A673 (cell line): ENCODE measurements at places on chromosomes 2 and 18.
A peak's percentile ranks its signal among the peaks of the same experiment; 100 is the strongest.

DNA sequence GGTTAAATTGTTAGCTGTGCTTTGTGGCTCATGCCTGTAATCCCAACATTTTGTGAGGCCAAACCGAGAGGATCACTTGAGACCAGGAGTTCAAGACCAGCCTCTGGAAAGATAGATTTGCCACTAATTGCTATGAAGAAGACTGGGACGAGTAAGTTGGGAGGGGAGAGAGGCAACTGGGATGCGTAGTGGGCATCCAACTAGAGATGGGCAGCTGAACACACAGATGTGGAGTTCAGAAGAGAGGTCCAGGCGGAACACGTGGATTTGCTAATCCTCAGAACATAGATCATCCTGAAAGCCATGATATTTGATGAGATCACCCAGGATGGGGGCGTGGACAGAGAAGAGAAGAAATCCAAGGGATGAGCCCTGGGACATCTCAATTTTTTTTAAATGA lies 48.7 kb downstream of the CYP26B1 start:
- no peak for DNase-seq

GRCh38 chr18:26458526-26459232 lies 89.7 kb downstream of the KCTD1 start:
- no peak for DNase-seq

- no peak for DNase-seq
Observed at GRCh38 chr2:104864280-104865095, 10.6 kb downstream of the POU3F3 start.

DNA sequence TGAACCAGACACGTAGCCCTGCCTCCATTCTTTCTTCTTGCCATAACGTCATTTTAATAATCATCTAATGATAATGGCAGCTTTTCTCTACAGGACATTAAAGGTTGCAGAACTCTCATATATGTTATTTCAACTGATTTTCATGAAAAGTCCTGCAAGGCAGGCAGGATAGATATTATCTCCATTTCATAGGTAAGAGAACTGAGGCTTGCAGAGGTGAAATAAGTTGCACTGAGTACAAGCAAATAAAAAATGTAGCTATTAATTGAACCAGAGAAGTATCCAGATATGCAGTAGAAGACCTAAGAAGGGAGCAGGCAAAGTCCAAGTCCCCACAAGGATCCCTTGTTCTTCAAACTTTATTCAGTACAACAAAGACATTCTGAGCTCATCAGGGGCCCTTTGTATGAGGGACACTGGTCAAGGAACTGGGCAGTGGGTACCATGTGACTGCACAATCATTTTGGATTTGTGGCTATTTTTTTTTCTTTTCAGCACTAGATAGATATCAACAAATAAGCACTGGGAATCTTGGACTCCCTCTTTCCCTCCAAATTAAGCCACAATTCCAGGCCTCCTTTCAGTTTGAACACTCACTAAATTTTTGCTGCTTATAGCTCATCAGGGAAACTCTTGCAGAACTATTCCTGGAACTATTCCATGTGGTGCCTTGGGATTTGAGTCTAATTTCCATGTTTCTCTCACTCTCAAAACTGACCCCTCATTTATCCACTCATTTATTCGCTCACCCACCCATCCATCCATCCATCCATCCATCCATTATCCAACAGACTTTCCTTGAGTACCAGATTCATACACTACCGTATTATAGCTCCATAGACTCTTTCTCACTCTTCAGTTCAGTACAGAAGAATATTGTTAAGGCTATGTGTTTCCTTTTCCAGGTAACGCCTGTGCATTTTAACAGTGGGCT lies 44.6 kb downstream of the APOB start:
- DNase-seq, result no peak

GRCh38 chr2:207225773-207226172 lies 60.0 kb upstream of the KLF7 start:
- DNase-seq, result no peak

DNA sequence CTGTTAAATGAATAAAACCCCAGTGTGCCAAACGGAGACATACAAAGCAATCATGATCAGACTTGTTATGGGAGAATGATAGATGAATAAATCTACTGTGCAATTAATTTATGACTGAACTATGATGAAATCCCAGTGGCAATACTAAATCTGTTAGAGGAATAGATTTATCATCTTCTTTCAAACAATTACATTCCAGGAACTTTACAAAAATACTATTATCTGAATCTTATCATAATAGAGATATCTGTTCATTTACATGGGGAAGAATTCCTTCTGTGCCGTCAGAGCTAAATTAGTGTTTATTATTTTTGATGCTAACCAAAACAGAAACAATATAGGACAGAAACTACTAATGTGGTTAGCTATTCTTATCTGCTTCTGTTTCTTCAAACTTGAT lies 208.5 kb downstream of the CAMKMT start:
- DNase-seq, result no peak

DNA sequence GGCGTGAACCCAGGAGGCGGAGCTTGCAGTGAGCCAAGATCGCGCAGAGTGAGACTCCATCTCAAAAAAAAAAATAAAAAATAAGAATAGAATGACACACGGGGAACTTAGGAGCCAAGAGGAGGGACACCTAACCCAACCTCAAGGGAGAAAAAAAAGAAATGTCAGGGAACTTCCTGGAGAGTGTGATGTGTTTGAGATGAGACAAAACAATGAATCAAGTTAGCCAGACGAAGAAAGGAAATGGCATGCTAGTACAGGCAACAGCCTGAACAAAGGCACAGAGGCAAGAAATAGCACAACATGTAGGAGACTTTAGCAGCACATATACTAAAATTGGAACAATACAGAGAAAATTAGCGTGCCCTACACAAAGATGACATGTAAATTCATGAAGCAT lies 36.7 kb upstream of the PAPOLG start:
- DNase-seq, result no peak

GRCh38 chr2:205024822-205025518 lies 479.7 kb downstream of the PARD3B start:
- DNase-seq, result peak; percentile 42

DNA sequence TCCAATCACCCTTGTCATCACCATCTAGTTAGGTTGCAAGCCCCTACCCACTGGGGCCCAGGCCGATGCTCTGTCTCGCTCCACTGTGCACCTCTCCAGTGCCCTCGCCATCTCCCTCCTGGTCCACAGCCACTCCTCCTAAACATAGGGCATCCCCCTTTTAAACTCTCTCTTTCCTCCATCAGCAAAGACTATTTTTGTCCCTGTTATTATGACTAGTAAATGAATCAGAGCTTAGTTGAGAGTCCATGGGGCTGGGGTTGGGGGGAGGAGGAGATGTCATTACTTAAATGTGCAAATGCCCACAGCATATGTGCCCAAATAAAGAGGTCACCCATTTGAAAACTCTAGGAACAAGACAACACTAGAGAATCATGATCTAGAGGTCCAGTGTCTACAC lies 167.4 kb downstream of the TRABD2A start:
- DNase-seq, result no peak

GRCh38 chr2:95344656-95345055 lies 47.5 kb downstream of the KCNIP3 start:
- DNase-seq, result no peak

DNA sequence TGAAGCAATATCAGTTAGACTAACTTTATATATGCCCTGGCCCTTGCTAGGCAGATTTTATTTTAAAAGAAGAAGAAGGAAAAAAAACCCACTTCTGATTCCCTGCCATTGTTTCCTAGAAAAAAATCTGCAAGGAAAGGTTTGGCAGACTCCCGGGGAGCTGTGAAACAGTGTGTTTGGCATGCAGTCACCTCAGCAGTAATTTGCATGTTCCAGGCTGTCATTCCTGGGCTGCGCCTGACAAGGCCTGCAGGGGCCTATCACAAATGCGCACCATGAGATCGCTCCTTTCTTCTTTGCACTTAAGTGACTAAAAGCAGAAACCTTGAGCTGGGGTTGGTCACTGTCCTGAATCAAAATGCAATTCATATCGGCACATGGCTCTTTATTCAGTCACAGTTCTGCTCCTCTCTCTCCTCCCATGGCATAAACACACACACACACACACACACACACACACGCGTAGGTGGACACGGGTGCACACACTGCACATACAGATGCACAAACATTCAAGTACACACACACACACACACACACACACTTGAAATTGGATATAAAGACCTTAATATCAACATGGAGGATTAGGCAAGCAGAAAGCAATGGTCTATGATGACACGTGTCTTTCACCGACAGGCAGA lies 172.8 kb downstream of the MYT1L start:
- no peak for DNase-seq

GRCh38 chr2:195331966-195332365 lies 325.1 kb upstream of the SLC39A10 start:
- DNase-seq, result no peak

DNA sequence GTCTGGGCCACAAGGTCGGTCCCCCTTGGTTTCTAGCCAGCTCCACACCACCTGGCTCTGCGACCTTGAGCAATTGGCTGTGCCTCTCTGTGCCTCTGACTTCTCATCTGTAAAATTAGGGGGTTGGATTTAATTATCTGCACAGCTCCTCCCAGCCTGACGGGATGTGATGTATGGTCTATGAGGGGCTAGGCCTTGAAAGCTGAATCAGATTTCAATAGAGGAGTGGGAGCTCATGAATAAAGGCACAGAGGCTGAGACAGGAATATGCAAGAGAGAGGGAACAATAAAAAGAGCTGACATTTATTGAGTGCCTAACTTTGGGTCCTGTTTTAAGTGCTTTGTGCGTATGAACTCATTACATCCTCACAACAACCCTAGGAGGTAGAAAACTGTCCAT lies 104.7 kb downstream of the ALK start:
- peak; percentile 17 for DNase-seq

GRCh38 chr2:69601179-69601612 lies 42.3 kb downstream of the AAK1 start:
- DNase-seq, result no peak

GRCh38 chr2:16042201-16042700 lies 101.9 kb downstream of the MYCN start:
- DNase-seq, result no peak

GRCh38 chr2:42147641-42148274 lies 21.4 kb upstream of the EML4 start:
- peak; percentile 34 for DNase-seq

GRCh38 chr18:14947482-14948162 lies 199.7 kb downstream of the ANKRD30B start:
- no peak for DNase-seq

DNA sequence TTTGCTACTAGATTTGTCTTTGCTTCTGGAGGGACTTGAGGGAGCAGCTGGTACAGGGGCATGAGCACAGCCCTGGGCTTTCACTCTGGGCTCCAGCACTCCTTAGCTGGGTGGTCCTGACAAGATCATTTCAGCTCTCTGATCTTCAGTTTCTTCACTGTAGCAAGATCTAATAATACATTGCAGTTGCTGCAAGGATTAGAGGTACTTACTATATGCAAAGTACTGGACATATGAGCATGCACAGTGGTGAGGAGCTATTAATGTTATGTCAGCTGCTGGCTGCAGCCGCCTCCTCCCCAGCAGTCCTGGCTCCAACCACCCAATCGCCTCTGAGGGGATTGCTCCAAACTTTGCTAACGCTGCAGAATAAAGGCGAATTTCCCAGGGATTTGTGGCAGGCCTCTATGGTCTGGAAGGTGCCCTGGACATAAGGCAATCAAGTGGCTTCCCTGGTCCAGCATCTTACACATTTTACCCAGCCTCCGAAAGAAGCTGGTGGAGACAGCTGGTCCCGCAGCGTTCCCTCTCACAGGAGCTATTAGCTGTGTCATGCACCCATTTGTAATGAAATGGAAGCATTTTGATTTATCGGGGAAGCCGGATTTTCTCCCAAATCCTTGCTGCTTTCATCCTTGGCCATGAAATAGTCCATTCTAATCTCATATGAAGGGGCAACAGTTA lies 96.7 kb downstream of the RHOB start:
- DNase-seq, result no peak

- DNase-seq, result no peak
Observed at GRCh38 chr2:241519669-241520068, 11.3 kb upstream of the STK25 start.

- no peak for DNase-seq
Observed at GRCh38 chr18:52824126-52824525, 484.1 kb downstream of the DCC start.

DNA sequence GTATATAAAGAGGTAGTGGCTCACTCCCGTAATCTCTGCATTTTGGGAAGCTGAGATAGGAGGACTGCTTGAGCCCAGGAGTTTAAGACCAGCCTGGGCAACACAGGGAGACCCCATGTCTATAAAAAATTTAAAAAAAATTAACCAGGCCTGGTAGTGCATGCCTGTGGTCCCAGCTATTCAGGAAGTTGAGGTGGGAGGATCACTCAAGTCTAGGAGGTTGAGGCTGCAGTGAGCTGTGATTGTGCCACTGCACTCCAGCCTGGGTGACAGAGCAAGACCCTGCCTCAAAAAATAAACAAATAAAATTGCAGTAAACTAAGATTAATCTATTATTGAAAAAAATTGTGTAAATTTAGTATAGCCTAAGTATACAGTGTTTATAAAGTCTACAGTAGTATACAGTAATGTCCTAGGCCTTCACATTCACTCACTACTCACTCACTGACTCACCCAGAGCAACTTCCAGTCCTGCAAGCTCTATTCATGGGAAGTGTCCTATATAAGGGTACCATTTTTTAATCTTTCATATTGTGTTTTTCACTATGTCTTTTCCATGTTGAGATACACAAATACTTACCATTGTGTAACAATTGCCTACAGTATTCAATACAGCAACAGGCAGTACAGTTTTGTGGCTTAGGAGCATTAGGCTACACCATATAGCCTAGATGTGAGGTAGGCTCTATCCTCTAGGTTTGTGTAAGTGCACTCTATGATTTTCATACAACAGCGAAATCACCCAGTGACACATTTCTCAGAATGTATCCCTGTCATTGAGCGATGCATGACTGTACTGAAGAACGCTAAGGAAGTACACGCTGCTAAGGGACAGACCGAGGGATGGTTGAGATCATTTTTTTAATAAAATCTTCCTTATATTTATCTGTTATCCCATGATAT lies 10.4 kb upstream of the MAP4K3 start:
- DNase-seq, result no peak

- no peak for DNase-seq
Observed at GRCh38 chr2:211368467-211368866, 812.1 kb downstream of the CPS1 start.

GRCh38 chr18:48222118-48222517 lies 187.1 kb downstream of the ZBTB7C start:
- DNase-seq, result peak; percentile 29

DNA sequence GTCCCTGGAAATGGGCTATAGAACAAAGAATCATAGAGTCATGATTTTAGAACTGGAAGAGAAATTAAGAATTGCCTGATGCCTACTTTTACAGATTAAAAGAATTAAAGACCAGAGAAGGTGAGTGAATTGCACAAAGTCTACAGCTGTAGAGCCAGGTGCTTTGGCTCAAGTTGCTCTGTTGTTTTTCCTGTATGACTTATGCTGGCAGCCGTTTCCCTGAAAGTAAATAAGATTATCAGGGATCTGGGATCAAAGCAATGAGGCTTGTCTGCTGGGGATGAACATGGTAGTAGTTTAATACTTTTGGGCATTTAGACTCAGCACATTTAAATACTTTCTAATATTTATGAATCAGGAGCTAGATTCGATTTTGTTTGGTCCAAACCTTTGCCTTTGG lies 166.9 kb downstream of the PRPF40A start:
- no peak for DNase-seq

- no peak for DNase-seq
Observed at GRCh38 chr2:192953116-192953515, 758.4 kb upstream of the TMEFF2 start.
